ENCODE measurements at places on chromosomes 3 and 15.

DNA sequence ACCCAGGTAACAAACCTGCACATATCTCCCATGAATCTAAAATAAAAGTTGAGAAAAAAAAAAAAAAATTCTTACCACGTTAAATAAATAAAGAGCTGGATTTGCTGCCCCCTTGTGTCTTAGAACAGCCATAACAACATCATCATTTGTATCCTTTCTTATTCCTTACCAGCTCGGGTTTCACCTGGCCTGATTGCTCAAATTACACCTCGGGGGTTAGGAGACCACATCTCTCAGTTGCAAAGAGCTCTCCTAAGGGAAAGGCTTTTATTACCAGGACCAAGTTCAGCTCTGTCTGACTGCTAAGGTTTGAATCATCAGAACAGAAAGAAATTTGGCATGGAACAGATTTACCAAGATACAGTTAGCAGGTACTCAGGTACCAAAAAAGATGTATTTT lies 25.8 kb upstream of the RPL39L start:
- peak; percentile 43 for DNase-seq

DNA sequence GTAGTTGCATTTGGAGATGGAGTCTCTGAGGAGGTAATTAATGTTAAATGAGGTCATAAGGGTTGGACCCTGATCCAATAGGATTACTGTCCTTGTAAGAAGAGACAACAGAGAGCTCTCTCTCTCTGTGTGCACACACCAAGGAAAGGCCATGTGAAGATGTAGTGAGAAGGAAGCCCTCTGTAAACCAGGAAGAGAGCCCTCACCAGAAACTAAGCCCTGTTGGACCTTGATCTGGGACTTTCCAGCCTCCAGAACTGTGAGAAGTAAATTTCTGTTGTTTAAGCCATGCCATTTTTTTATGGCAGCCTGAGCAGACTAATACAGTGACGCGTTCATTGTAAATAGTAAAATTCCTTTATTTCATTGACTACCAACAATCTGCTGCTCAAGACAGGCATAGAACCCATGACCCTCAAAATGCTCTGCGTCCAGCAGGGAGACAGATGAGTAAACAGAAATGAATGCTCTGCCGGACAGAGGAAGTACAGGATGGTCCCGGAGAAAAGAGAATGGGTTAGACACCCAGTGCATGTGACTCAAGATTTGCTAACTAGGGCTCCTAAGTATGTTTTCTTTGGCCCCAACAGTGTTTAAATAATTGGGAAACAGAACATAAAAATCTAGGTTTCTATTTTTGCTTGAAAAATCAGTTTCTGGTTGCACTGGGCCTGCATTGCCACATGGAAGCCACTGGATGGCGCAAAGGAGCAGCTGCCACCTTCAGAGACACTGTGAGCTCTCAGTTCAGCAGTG lies 37.9 kb upstream of the TNFAIP8L3 start:
- DNase-seq, result peak; percentile 23

DNA sequence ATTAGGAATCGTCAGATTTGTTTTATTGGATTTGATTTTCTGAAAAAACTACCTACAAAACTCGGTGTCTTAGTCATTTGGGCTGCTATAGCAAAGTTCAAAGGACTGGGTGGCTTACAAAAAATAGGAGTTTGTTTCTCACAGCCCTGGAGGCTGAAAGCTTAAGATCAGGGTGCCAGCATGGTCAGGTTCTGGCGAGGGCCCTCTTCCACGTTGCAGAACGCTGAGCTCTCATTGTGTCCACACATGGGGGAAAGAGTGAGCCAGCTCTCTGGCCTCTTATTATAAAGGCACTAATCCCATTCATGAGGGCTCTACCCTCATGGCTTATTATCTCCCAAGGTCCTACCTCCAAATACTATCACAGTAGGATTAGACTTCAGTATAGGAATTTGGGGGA lies 40.6 kb upstream of the MRPS22 start:
- DNase-seq, result no peak

DNA sequence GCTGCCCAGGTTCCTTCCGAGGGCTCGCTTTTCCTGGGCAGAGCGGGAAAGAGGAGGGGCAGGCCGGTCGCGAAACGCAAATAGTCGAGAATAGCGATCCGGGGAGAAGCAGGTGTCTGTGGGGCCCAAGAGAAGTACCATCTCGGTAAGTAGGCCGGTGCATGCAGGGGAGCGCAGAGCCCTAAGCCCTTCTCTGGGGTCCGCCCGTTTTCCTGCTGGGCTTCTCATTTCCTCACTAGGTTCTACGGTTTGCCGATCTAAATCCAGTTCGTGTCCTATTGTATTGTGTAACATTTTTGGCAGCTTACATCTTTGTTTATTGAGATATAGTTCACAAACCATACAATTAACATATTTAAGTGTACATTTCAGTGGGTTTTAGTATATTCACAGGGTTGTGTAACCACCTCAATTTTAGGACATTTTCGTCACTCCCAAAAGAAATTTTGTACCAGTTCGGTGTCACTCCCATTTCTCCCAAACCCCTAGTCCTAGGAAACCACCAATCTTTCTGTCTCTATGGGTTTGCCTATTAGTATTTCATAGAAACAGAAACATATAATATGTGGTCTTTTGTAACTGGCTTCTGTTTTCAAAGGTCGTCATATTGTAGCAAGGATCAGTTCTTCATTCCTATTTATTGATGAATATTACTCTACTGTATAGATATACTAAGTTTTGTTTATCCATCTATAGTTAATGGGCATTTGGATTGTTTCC lies 6.8 kb upstream of the TRIM69 start:
- peak; percentile 52 for DNase-seq

DNA sequence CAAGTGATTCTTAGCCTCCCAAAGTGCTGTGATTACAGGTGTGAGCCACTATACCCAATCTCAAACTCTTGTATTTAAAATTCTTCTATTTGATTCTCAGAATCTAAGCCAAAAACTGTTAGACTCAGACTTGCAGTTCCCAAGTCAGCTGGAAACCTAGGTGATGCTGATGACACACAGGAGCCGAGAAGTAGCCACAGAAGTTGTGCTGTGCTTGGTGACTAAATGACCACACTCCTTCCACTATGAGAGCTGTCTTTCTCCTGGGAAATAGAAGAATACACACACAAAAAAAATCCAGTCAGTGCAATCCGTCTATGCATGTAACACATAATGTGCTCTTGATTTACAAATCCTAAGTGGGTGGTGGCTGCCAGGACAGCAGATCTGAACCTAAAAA lies 33.9 kb downstream of the ILDR1 start:
- DNase-seq, result no peak

DNA sequence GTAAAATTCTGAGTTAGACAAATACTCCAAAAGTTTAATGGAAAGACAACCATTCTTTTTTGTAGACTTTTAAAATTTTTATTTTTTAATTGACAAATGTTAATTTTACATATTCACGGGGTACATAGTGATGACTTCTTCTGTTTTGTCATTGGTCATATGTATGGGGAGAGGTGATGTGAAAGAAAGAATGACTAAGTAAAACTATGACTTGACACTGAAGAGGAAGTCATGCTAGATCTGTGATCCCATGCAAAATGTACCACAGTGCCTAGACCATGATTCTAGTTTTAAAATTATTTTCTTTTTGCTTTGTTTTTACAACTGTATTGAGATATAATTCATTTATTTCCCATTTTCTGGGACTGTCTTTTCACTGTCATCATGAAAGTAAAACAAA lies 281.6 kb downstream of the MBNL1 start:
- DNase-seq, result no peak

DNA sequence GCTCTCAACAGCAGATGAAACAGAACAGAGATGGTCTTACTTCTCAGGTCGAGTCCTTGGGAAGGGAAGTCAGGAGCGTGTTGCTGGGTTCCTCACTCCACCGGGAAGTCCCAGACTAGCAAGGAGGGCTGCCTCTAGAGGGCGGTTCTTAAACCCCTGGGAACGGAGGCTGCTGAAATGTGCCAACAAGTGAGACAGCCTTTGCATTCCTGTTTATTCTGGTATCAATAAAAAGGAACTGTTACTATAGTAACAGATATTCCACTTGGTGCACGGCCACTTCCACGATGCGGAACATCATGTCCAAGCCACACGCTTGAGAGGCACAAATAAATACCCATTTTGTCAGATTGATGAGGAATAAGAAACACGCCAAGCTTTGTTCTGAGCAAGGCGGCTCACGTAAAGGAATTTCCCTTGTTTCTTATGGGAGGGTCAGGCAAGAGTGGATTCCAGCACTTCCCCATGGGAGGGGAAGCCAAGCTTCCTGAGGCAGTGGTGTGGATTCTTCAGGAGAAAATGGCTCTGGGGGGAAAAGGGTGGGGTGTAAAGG lies at the start of gene FAM107A:
TSS of gene FAM107A (minus strand) at position 123 of the 553 bp plus-strand sequence. CDS start 7,531 bp downstream, outside the sequence.
- no peak for DNase-seq

GRCh38 chr3:26588931-26589330 lies 33.6 kb upstream of the LRRC3B start:
- DNase-seq, result no peak

- no peak for DNase-seq
Measured at GRCh38 chr3:169790687-169791429, 17.7 kb downstream of the MYNN start.

- no peak for DNase-seq
Measured at GRCh38 chr15:74040109-74040850, 42.1 kb downstream of the GOLGA6A start.

DNA sequence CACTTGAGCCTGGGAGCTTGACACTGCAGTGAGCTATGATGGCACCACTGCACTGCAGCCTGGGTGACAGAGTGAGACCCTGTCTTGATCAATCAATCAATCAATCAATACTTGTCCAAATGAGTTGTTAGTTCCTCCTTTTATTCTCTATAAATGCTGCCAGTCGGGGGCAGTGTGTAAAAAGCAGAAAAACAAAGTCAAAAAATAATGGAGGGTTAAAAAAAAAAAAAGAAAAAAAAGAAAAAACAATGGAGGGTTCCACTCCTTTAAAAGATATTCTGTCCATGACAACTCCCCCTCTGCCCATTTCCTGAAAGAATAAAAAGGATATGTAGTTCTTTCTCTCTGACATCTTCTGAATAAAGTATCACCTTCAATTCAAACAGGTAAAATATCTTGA lies 1068.6 kb downstream of the FHIT start:
- no peak for DNase-seq

DNA sequence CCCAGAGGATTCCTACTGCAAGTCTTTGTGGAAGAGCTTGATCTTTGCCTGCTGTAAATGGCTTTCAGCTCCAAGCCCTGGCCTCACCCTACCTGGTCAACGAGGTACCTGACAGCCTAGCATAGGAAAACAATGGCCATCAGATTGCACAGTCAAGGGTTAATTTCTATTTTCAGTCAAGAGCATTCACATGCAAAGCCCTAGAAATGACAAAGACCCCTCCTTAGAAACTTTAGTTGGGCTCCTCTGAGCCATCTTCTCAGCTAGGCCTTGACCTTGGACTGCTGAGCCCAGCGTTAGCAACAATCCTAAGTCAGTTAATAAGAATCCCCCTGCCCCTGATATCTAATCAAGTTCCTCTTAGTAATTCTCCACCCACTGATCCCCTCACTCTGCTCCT lies 18.5 kb downstream of the MESD start:
- no peak for DNase-seq

- DNase-seq, result peak; percentile 61
Measured at GRCh38 chr3:34056951-34057390, 258.5 kb downstream of the PDCD6IP start.

DNA sequence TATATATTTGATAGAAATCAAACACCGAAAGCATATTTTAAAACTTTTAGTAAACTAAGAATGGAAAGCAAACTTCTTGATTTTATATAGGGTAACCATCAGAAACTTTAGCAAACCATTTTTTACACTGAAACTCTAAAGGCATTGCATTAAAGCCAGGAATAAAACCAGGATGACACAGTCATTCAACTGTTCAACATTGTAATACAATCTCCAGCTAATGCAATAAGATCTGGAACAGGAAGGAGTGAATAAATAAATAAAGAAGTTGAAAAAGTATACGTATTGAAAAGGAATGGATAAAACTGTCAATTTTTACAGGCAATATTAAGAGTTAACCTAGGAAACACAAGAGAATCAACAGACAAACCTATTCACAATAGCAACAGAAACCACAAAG lies 181.9 kb upstream of the TTC14 start:
- DNase-seq, result no peak

GRCh38 chr3:30954426-30954825 lies 60.0 kb upstream of the GADL1 start:
- DNase-seq, result no peak

DNA sequence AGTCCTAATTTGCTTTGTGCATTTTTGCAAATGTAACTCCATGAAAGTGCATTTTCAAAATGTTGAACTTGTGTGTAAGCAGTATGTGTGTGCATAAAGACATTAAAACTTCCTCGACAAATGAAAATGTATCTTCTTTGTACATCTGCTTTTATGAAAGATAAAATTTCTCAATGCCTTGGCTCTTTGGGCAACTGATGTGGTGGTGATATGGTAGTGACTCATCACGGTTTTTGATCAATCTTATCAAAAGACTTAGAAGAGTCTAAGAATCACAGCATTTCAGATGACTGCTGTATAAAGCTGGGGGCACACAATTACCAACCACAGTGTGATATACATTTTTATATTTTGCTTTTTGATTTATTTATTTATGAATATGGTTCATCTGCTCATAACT lies 5.4 kb upstream of the MASP1 start:
- DNase-seq, result no peak

- no peak for DNase-seq
Measured at GRCh38 chr3:24287755-24288450, 206.7 kb downstream of the THRB start.

DNA sequence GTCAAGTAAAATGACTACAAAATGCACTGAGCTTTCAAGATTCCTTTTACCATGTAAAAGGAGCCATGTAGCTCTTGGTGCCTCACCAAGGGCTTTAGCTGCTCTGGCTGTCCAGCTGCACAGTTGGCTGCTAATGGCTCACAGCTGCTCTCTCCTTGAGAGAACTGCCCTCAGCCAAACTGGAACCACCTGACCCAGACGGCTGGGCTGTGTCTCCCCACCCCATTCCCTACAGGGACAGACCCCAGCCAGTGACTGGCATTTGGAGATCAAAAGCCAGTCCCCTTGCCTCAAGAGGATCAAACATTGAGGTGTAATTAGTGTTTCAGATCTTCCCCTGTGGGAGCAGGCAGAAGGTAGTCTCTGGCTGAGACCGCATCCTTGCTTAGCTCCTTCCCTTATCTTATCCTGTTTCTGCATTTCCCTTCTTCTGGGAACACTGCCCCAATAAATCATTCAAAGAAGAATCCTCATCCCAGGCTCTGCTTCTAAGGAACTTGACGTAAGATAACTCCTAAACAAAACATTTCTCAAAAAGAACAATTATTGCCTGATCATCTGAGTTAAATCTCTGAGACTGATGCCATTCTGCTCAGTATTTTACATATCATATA lies 28.6 kb upstream of the UBE2E2 start:
- no peak for DNase-seq

GRCh38 chr3:171658841-171659240 lies 151.4 kb downstream of the PLD1 start:
- DNase-seq, result no peak

GRCh38 chr3:107283948-107284347 lies 93.3 kb upstream of the CCDC54 start:
- DNase-seq, result no peak

- no peak for DNase-seq
Measured at GRCh38 chr3:13140596-13140995, 67.4 kb upstream of the IQSEC1 start.

Data from activated T-cell treated with anti-CD3 and anti-CD28 coated beads, Interleukin-2, amount 50 U/mL, for 72 hours (primary cell).